ENCODE measurements at places on chromosomes 11 and 22. TPM values are rescaled to one million over a fixed set of nuclear protein-coding genes. Genes with fewer than 3 reads are reported as not detected.

RBX1 gene
- 46.7 TPM for total RNA-seq

FOXR1 gene
- not detected for total RNA-seq

DPP3 gene
- 32.7 TPM for total RNA-seq

KRTAP5-1 gene
- not detected for total RNA-seq

DNA sequence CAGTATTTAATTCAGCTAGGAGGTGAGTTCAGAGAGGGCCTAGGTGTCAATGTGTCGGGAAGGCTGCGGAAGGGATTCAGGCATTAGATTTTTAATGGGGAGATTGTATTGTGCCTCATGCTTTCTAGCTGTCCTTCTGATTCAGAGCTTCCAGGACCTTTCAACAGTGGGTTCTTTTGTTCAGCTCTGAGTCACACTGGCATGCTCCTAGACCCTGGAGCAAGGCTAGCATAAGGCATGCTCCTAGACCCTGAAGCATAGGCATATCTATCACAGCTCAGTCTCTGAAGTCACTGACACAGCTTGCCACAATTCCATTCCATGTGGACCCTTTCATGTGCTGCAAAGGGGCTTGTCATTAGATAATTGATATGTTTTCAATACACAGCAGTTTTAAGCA is 396.9 kb downstream of the RAB38 start:
- DNase-seq: no peak

DNA sequence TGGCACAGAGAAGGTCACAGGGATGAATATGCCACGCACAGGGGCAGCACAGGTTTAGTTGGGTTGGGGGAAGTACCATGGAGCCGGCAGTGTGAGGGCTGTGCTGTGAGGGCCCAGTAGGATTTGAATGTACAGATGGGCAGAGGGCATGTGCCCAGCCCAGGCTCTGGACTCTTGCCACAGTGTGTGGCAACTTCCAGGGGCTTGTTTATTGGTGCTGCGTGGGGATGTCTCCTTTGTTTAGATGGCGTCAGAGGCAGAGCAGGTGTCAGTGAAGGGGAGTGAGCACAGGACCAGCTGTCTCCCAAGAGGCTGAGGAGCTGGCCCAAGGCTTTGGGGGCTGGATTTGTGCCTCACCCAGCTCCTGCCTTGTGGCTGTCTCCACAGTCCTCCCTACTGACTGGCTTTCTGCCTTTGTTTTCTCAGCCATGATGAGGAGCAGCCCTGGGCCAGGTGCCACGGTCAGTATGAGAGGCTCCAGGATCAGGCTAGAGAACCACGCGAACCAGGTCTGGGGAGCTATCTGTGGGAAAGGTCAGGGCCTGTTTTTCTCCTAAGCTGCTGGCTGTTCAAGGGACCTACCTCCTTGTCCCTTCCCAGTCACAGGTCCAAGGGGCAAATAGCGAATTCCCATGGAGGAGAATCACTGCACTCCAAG is 21.9 kb downstream of the SUN2 start:
- DNase-seq: no peak

DNA sequence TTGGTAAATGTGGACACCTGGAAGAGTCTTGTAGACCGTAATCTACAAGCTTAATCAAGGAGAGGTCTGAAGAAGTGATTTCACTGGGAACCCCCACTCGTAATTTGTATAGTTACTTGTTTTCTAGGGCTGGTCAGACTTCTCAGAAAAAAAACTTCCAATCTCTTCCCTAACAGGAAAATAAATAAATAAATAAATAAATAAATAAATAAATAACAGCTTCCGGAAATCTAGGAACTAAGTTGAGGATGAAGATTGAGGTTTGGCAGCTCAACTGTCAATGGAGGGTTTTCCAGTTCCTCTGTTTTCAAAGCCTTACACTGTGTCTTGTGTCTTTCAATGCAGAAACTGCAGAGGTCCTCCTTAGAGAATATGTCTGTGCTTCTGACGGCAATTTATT is 17.7 kb upstream of the TYR start:
- no peak for DNase-seq

DNA sequence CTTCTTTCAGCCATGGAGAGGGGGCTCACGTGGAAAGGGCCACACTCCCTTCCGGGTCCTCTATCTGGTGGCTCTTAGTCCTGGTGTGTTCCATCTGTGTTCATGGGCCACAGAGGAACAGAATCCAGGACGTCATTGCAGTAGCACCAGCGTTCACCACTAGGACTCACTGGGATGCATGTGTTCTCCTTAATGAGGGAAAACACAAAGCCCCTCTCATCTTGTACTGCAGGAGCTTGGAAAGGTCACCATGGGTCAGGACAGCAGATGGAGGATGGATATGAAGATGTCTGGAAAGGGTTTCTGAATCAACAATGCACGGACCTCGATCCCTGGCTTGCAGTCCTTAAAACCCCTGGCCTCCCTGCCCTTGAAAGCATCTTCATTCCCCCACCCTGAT is 113.8 kb upstream of the THY1 start:
- DNase-seq: no peak

GRCh38 chr11:66687831-66688281 is 10.2 kb upstream of the RBM4B start:
- DNase-seq: no peak

- no peak for DNase-seq
Measured at GRCh38 chr11:18772211-18772610, 19.4 kb downstream of the PTPN5 start.

DNA sequence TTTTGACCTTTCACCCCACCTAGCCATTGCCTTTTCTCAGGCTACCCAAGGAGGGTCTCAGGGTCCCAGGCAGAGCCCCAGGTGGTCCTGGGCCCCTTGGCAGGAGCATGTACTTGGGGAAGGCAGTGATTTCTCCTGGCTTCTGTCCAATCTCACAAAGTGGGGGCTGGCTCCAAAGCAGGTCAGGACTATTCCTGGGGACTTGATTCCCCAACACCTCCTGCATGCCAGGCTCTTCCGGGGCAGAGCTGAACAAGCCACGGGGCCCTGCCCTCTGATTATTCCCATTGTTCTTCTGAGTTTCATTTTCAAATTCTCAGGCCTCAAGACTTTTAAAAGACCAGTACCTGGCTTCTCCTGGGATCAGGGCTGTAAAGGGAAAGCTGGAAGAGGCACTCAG is 1.5 kb upstream of the TCF20 start:
- DNase-seq: no peak

Measured in lower lobe of right lung (tissue), 2 donors.